ENCODE measurements at places on chromosomes 3 and 15.

- DNase-seq = no peak
Observed at GRCh38 chr3:193929373-193929772, 206.6 kb upstream of the HES1 start.

GRCh38 chr3:63909431-63909830 lies 2.8 kb downstream of the SCAANT1 start:
- DNase-seq = no peak

GRCh38 chr3:75768303-75769017 lies 16.9 kb downstream of the ZNF717 start:
- no peak for DNase-seq

DNA sequence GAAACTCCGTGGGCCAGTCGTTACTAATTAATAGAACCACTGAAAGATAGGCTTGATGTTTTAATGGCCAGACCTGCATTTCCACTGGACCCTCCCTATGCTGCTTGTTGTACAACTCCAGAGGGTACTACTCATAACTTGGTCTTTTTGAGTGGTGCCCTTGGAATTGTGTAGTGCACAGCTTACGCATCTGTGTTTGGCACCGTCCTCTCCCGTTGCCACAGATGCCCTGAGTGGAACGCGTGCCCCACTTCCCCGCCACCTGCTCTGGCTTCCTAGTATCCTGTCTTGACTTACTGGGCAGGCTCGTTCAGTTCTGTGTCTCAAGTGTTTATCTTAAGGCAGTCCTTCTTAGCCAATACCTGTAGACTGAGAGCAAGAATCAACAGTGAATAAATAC lies 78.7 kb downstream of the USP13 start:
- no peak for DNase-seq

- no peak for DNase-seq
Observed at GRCh38 chr3:20975188-20975651, 775.8 kb downstream of the ZNF385D start.

DNA sequence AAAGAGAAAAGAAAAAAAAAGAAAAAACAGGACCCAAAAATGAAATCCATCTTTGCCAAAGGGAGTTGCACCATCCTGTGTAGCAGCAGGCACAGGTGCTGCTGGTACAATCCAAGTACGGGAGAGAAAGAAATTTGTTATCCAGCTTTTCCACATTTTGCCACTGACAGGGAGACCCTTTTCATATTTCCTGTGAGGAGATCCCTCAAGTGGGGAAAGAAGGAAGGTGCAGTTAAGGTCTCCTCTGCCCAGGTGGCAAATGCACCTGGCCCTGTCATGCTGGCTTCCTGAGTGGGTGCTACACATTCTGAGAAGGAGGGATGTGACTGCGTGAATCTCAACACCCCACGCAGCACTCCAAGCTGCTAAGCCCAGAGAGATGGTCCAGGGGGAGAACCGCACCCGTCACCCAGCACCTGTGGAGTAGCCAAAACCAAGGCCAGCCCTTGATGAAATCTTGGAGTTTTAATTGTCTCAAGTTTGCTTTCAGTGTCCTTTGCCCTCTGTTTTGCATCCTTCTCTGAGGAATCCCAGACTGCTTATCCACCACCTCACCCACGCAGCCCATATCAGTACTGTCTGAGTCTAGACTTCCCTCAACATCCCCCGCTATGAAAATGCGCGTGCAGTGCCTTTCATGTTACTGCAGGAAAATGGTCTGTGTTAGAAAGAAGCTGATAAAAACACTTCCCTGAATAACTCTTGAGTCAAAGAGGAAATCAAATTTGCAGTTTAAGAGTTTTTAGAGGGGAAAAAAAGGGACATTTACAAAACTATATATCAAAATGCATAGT lies 141.9 kb upstream of the THBS1 start:
- DNase-seq = no peak

GRCh38 chr15:60382773-60383674 lies 14.8 kb downstream of the ANXA2 start:
- no peak for DNase-seq

DNA sequence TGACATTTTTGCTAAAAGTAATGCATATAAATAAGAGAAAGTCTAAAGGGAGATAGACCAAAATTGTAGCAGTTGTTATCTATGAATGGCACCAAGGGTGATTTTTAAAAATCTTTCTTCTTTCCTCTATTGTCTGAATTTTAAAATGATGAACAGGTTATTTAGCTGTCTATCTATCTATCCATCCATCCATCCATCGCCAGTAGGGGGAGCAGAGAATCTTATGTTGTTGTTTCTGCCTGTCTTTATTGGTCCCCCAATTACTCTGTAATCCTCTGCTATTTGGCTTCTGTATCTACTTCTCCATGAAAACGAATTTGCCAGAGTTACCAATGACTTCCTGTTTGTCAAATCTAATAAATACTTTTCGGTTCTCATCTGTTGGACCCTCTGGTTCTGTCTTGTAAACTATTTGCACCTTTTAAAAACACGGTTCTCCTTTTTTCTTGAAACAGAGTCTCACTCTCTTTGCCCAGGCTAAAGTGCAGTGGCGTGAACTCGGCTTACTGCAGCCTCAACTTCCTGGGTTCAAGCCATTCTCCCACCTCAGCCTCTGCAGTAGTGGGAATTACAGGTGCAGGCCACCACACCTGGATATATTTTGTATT lies 86.0 kb downstream of the ECT2 start:
- no peak for DNase-seq

GRCh38 chr15:65839354-65839901 lies 29.9 kb upstream of the RAB11A start:
- no peak for DNase-seq

- no peak for DNase-seq
Observed at GRCh38 chr15:89429023-89429422, 67.4 kb downstream of the RHCG start.

- DNase-seq = no peak
Observed at GRCh38 chr15:91047545-91048199, 25.3 kb upstream of the VPS33B start.

DNA sequence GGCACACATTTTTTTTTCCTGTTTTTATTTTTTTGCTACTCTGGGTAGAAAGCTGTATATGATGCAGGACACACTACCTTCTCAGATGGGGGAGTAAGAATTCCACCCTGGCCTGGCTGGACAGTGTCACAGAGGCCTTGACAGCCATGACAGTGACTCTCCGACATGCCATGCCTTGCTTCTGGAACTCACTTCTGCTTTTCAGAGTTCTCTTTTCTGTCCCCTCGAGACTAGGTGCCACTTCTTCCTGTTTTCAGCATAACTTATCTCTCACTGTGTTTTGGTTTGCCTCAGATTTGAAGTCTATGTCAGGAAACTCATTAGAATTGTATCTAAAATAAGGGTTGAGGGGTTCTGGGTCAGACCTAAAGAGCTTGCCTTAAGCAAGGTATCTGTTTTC lies 69.1 kb upstream of the SEC13 start:
- no peak for DNase-seq

- DNase-seq = no peak
Observed at GRCh38 chr3:104989878-104990277, 376.8 kb upstream of the ALCAM start.

DNA sequence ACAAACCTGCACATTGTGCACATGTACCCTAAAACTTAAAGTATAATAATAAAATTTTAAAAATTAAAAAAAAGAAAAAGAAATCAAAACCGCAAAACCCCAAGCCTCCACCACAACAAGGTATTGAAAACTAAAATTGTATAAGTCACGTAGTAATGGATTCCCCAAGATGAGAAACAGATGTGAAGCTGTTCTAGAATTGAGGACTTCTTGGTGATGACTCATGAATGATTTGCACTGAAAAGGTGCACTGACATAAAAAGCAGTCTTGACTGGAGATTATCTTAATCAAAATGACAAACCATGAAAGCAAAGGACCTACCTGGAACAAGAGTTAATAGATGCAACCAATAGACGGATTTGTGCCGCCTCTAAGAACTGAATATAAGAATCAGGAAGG lies 225.8 kb downstream of the MYRIP start:
- DNase-seq = no peak

DNA sequence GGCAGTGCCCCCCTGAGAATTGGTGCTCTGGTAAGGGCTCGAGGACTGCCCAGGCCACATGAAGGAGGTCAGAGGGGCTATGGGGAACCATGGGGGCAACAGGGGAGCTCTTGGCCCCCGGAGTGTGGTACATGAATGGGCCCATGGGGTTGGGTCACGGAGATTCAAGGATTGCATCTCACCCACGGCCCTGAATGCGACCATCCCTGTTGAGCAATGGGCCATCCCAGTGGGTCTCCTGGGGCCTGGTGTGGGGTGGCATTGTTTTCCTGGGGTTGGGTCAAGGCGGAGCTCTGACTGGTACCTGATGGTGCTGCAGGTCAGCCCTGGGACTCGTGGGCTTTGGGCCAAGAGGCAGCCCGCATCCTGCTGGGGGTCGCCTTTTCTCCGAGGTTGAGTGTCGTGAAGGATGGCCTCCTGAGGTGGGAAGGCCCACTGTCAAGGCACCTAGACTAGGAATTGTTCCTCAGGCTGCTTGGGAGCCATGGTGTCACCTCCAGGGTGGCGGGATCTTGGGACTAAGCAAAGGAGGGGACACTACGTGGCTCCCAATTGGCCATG lies 198.3 kb downstream of the UBE3A start:
- DNase-seq = no peak

- no peak for DNase-seq
Observed at GRCh38 chr3:59519094-59519493, 469.3 kb upstream of the CFAP20DC start.

- no peak for DNase-seq
Observed at GRCh38 chr15:99487337-99487730, 78.5 kb upstream of the MEF2A start.

- DNase-seq = no peak
Observed at GRCh38 chr15:38608682-38609081, 44.1 kb upstream of the RASGRP1 start.

DNA sequence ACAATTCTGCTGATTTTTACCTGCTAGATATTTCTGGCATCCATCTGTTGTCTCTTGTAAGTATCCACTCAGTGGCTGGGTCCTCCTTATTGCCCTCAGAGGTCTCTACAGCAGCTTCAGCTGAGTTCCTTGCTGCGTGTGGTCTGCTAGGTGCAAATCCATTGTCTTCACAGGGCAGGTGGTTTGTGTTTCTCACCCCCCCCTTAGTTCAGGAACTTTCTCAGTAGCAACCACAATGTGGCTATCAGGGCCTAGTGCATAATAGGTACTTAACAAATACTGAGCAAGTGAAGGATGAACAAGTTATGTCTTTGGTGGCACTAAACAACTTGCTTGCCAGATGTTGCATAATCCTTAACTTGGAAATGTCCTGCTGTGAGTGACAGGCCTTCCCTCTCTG lies 96.7 kb upstream of the KLHL25 start:
- no peak for DNase-seq

- peak; percentile 30 for DNase-seq
Observed at GRCh38 chr3:138068579-138069174, 46.7 kb downstream of the DZIP1L start.

- no peak for DNase-seq
Observed at GRCh38 chr15:44811337-44811736, 75.0 kb downstream of the TRIM69 start.

DNA sequence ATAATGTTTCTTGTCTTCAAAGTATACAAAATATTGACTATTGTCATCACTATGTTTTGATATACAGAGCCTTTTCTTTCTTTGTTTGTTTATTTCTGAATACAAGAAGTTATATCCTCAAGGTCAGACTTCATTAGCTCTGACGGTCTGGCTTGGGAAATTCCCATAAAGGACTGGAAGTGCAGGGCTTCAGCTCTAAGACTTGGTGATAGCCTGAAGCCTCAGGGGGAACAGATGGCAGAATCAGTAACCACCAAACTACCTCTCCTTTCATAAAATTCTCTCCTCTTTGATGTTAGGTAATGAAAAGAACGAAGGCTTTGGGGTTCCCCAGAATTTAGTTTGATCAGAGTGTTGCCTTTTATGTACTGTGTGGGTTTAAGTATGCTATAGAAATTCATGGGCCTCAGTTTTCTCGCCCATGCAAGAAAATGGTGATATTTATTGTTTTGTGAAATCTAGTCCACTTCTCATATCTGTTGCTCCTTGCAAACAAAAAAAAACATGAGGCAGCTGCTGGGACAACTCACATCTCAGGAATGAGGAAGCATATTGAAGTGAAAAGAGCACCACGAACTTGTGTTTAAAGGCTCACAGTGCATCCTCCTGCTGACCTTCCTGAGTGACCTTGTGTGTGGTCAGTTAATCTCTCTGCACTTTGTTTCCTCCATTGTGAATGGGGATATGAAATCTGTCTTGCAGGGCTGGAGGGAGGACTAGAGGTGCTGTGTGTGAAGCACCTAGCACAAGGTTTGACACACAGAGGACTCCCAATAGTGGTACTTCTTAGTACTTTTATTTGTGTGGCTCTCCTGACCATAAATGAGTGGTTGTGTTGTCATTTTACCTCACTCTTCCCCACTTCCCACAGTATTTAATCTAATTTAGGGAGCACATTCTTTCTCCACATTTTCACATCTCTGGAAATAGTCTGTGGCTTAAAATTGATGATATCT lies 569.8 kb upstream of the IL12A start:
- no peak for DNase-seq

- DNase-seq = peak; percentile 6
Observed at GRCh38 chr3:98329392-98330124, 24.1 kb upstream of the OR5K4 start.

- no peak for DNase-seq
Observed at GRCh38 chr15:76340803-76341365, 4.3 kb downstream of the ISL2 start.

DNA sequence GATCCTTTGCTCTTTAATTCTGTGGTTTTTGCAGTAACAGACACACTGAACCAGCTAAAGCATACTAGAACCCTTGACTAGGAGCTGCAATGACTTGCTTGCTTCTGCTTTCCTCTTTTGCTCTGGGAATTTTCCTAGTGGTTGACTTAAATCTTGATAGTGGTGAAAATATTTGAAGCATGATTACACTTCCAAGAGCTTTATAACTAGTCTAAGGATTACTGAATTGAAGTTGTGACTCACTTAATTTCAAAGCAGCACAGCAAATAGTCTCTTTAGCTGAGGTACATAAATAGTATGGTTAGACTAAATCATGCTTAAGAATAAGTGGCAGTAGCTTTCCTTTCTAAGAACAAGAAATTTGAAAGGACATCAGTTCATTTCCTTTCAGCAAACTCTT lies 513.5 kb upstream of the GBE1 start:
- no peak for DNase-seq

DNA sequence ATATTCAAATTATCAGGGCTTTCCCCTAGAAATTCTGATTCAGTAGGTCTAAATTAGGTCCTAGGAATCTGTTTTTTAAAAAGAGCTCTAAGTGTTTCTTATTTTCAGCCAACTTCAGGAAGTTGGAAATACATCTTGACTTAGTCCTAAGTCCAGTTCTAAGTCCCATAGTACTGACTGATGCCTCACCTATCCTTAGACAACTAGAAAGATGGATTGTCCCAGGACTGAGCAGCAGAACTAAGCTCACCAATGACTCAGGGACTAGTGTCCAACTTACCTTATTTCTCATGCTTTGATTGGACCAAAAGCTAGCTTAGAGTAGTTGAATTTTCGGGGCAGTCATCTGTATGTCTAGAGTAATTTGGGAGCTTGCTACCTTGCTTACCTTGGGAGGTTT lies 26.2 kb upstream of the C3orf38 start:
- DNase-seq = no peak

GRCh38 chr3:42369304-42369703 lies 41.1 kb downstream of the LYZL4 start:
- no peak for DNase-seq

GRCh38 chr3:183577346-183577745 lies 21.8 kb upstream of the KLHL6 start:
- no peak for DNase-seq

Measured in effector memory CD4-positive, alpha-beta T cell (primary cell).